ENCODE measurements at places on chromosomes 2 and 18.

GRCh38 chr2:120486441-120486840 is 140.5 kb downstream of the INHBB start:
- DNase-seq = no peak

DNA sequence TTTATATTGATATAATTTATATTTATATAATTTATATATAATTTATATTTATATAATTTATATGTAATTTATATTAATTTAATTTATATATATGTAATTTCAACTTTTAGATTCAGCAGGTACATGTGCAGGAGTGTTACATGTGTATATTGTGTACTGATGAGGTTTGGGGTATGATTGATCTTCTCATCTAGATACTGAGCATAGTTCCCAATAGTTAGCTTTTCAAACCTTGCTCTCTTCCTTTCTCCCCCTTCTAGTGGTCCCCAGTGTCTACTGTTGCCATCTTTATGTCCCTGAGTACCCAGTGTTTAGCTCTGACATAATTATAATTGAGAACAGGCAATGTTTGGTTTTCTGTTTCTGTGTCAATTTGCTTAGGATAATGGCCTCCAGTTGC is 1335.3 kb upstream of the CDH2 start:
- DNase-seq = no peak

GRCh38 chr2:179842498-179843153 is 18.8 kb downstream of the ZNF385B start:
- no peak for DNase-seq

DNA sequence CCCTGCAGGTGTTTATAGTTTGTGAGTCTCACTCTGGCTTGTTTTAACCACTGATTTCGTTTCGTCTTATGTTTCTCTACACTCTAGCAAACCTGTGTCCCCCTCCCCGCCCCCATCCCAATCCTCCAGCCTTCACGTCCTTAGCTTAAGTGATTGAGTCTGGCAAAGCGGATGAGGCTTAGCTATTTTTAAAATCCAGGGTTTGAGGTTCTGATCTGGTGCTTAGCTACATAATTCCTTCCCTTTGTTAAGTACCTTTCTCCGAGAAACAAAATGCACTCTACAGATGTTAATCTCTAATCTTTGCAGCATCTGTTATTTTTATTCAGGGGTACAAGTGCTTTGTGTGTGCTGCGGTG is 7.8 kb downstream of the AGAP1 start:
- no peak for DNase-seq

DNA sequence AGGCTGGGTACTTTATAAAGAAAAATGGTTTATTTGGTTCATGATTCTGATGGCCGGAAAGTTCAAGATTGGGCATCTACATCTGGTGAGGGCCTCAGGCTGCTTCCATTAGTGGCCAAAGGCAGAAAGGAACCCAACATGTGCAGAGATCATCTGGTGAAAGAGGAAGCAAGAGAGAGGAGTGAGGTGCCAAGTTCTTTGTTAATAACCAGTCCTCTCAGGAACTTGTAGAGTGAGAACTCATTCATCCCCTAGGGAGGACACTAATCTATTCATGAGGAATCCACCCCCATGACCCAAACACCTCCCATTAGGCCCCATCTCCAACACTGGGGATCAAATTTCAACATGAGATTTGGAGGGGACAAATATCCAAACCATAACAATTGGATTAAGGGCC is 17.8 kb upstream of the SERPINE2 start:
- no peak for DNase-seq

DNA sequence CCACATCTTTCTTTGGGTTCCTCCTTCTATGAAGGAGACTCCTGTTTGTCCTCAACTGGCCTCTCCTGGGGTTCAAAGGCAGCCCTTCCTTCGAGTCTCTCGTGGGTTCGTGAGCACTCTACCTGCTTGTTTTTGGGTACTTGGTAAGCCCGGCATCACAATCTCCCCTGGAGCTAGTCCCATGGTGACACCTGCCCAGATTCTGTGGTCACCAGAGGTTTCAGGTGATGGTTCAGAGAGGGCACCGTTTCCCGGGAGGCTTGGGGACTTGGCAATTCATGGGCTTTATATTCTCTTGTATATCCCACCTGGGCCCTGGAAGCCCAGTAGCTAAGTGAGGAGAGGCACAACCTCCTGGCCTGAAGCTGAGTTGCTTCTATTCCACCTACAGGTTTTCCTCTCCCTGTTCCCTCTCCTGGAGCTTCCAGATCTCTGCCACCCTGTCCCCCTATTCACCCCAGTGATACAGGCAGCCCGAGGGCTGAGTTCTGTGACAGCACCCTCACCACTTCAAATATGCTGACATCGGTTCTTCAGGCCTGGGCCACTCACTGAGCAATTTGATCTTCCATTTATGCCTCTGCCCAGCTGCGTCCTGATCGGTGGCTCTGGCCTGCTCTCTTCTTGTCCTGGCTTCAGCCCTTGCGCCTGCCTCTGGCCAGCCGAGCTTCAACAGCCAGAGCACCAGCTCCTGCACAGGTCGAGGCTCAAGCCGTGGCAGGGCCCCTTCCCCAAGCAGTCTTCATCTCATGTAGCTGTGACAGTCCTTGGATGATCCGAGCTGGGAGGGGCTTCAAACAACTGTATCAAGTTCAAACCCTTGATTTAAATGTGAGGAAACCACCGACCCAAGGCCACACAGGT is 91.5 kb downstream of the MSH2 start:
- DNase-seq = no peak

DNA sequence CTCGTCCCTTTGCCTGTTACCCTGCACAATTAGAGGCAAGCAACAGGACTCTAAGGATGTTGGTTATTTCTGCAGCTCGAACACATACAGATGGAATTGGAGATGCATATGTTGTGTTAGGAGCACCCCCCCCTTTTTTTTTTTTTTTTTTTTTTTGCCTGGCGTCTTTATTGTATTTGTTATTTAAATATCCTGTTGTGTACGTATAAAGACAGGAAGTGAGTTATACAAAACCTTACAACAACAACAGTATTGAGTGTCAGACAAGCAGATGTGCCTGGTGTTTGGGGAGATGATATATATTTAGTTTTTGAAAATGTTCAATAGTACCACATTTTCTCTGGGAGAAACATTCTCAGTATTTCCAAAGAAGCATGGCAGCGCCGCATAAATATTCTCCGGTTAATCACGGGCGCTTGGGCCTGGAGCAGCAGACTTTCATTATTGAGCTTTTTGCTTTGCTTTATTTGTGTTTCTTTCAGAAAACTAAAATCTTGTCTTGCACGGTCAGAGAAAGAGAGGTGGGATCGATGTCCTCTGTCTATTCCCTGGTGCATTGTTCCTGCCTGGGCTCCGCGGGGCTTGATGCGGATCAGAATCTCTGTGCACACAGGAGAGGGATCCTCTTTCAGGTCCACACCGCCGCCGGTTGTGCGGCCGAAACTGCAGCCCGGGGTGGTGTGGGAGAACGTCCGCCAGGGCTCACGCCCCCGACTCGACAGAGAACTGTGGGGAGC is 23.2 kb upstream of the ZNF516 start:
- DNase-seq = no peak
